ENCODE measurements at places on chromosomes 12 and 14. TPM values are rescaled to one million over a fixed set of nuclear protein-coding genes. Genes with fewer than 3 reads are reported as not detected.

KCNK13 gene
- 0.31 TPM for total RNA-seq

RAB15 gene
- total RNA-seq: 46.6 TPM

PGF gene
- total RNA-seq: 0.94 TPM

THTPA gene
- 16.9 TPM for total RNA-seq

BCL2L14 gene
- not detected for total RNA-seq
